ENCODE measurements at places on chromosomes 7 and 10. TPM values are rescaled to one million over a fixed set of nuclear protein-coding genes. Genes with fewer than 3 reads are reported as not detected.

The ACHE gene
- not detected for total RNA-seq

The RBP4 gene
- total RNA-seq: not detected

The METTL27 gene
- not detected for total RNA-seq

The GAD2 gene
- total RNA-seq: not detected

The TAF5 gene
- total RNA-seq: 1.3 TPM

The SFTPA1 gene
- total RNA-seq: 1.4 TPM

The HMX2 gene
- not detected for total RNA-seq

The TMUB1 gene
- total RNA-seq: 12.7 TPM

The ABCB4 gene
- total RNA-seq: 1.5 TPM

The ANXA8 gene
- 4.8 TPM for total RNA-seq

The PTPN20 gene
- total RNA-seq: 1.7 TPM

The CFAP70 gene
- total RNA-seq: 0.29 TPM

The UBE2D1 gene
- 16.5 TPM for total RNA-seq

The LRRC17 gene
- total RNA-seq: not detected

The OR13A1 gene
- not detected for total RNA-seq

The ACBD7 gene
- total RNA-seq: not detected

The NPY gene
- total RNA-seq: not detected

The ANKRD2 gene
- not detected for total RNA-seq

The CARD11 gene
- 9.7 TPM for total RNA-seq

The SPDYE11 gene
- 0.37 TPM for total RNA-seq

The CNTNAP2 gene
- total RNA-seq: 4.1 TPM

The PTN gene
- 6.4 TPM for total RNA-seq

The TNRC18 gene
- total RNA-seq: 108 TPM

The SERPINE1 gene
- total RNA-seq: 8.4 TPM

The KEL gene
- total RNA-seq: not detected

The UPK3BL2 gene
- 0.89 TPM for total RNA-seq

The ARHGAP19 gene
- 9.0 TPM for total RNA-seq

The GJC3 gene
- total RNA-seq: not detected

The LLCFC1 gene
- not detected for total RNA-seq

Measured in stomach (tissue), 19 donors.